GDM1 (cell line): ENCODE measurements at places on chromosomes 7 and 10.

- DNase-seq, result no peak
Observed at GRCh38 chr7:4638781-4639575, 43.1 kb upstream of the FOXK1 start.

DNA sequence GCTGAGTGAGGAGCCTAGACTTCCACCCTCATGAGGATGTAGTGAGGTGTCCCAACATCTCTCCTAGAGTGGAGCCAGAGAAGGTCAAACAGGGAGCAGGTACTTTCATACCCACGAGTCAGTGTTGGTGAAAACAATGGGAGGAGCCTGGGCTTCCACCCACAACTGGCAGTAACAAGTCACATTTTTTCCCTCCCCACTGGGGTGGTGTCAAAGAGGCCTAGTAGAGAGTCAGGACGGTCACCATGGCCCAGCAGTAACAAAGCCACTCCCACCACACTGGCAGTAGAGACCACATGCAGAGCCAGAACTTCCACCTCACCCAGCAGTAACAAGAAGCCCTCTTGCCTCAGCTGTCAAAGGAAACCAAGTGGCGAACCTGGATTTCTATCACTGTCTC, 280.2 kb upstream of the IMMP2L start:
- no peak for DNase-seq

DNA sequence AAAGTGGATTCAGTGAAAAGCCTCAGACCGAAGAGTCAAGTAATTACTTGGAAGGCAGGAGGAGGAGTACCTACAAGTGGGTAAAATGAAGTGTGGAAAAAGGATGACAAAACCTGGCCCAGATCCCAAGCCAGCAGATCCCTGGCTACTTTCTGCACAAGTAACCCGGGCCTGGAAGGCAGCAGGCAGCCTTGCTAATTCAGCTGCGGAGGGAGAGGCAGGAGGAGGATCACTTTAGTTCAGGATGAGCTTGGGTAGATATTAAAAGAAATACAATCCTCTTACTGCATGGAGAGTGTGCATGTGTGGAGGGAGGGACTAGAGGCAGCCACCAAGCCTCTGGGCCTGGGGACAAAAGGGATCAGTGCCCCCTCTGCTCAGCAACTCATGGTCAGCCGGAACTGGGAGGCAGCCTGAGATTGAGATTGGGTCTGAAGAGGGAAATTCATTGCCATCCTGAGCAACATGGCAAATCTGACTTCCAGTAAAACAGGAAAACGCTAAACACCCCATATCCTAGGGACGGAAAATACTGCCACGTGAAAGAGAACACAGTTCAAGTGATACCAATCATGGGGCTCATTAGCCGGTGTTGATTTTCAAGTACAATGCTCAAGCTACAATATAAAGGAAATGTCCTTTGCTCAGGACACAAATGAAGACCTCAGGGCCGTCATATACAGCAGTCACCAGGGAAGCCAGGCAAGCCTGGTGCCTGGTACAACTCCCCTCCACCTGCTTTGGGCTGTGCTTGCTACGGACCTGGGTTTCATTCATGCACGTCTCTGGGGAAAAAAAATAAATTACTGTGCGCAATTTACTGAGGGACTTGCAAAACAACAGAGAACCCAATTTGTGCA, 1.3 kb downstream of the AMPH start:
- no peak for DNase-seq

- no peak for DNase-seq
Observed at GRCh38 chr10:88205842-88206446, 342.5 kb downstream of the PTEN start.
